Activated CD4-positive, alpha-beta T cell treated with anti-CD3 and anti-CD28 coated beads, Interleukin-2, amount 10 ng/mL, durations not matched to agents 7 days and 5 days (primary cell): ENCODE measurements at places on chromosomes 7 and 10.

DNA sequence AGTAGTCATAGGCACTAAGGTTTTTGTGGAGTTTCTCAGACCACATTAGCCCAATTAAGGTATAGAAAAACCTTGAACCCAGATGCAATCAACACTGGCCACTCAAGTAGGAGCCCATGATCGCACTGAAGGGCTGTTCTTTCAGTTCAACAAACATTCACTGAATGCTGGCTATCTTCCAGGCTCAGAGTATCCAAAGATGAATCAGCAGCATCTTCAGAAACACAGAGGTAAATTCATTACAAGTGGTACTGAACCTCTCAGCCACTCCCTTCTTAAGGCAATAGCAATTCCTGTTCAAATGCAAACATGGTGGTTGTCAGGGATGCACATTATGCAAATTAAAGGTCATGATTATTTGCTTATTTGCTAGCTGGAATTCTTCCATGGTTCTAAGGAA lies 17.1 kb downstream of the KCNK18 start:
- no peak for DNase-seq

GRCh38 chr10:14017467-14017866 lies 313.3 kb downstream of the FRMD4A start:
- DNase-seq = no peak

DNA sequence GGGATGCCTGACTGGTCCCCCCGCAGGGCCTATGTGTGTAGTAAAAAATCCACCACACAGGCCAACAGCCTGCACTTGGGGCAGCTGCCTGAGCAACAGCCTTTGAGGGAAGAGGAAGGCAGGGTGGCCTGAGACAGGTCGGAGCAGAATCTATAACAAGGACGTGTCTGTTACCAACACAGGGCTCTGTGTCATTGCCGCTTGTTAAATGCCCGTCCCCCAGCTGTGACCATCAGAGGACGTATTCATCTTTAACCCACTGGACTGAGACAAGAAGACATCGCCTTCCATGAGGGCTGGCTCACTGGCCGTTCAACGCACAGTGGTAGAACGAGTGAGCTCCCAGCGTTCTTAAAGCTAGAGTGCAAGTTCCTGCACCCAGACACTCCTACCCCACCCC lies 7.8 kb downstream of the PDIA4 start:
- no peak for DNase-seq

DNA sequence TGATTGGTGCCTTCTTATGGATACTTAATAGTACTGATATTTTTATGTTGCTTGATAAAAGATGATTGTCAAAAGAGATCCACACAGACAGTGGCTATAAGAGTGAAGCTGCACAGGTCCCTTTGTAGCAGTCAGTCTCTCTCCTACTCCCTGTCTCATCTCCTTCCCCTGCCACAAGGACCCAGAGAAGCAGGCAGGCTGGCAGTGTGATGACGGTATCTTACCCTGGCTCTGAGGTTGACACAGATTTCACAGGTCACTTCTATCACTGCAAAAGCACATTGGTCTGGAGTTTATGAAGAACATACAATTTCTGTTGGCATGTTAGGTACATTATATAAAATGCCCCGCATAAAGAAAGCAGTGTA lies 64.4 kb upstream of the AHR start:
- peak; percentile 46 for DNase-seq

GRCh38 chr10:101793526-101793925 lies 10.3 kb upstream of the NPM3 start:
- no peak for DNase-seq

DNA sequence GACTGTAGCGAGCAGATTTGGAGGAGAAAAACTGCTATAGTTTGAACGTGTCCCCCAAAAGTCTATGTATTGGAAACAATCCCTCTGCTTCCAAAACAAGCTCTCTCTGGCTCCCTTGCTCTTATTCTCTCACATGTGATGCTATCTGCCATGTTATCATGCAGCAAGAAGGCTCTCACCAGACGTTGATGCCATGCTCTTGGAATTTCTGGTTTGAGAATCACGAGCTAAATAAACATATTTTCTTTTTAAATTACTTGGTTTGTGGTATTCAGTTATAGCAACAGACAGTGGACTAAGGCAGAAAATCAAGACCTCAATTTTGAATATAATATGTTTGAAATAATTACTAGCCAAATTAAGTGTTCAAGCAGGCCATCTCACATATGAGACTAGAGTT lies 17.5 kb upstream of the GNAT3 start:
- no peak for DNase-seq

DNA sequence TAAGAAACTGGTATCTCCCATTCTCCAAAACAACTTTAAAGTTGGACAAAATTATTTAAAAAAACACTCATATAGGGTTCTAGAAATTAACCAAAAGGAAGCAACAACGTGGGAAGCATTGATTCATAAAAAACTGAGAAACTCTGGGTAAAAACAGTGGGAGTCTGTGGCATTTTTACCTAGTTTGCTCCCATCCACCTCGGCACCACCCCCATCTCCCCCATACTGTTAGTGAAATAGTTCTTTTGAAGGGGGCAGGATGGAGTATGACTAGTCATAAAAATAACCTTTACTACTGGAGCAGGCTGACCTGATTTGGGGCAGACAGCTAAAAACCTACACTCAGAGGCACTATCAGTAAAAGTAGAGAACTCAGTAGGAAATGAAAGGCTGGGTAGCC lies 123.2 kb downstream of the AVL9 start:
- DNase-seq = no peak

DNA sequence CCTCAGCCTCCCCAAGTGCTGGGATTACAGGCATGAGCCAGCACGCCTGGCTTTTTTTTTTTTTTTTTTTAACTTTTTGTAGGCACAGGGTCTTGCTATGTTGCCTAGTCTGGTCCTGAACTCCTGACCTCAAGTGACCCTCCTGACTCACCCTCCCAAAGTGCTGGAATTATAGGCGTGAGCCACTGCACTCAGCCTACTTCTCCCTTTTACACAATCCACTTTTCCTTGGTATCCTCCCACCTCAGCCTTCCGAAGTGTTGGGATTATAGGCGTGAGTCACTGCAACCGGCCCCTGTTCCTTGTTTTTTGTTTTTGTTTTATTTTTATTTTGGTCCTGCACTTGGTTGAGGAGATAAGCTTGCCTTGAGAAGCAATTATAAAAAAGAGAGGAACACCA lies 75.9 kb upstream of the KMT2C start:
- DNase-seq = no peak

GRCh38 chr10:106825576-106826364 lies 338.7 kb downstream of the SORCS1 start:
- DNase-seq = no peak

- no peak for DNase-seq
Measured at GRCh38 chr7:157313645-157314044, 23.2 kb upstream of the DNAJB6 start.

- DNase-seq = no peak
Measured at GRCh38 chr7:23475576-23475839, 5.2 kb upstream of the IGF2BP3 start.

DNA sequence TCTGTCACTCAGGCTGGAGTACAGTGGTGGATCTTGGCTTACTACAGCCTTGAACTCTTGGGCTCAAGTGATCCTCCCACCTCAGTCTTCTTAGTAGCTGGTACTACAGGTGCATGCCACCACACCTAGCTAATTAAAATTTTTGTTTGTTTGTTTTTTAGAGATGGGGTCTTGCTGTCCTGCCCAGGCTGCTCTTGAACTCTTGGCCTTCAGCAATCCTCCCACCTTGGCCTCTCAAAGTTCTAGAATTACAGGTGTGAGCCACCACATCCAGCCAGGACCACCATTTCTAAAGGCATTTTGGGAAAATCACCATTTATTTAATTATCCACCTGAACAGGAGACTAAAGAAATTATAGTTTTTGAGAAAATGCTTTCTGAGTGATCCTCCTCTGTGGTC lies 252.3 kb downstream of the PRPF18 start:
- DNase-seq = no peak
